ENCODE measurements at places on chromosomes 3 and 15.

DNA sequence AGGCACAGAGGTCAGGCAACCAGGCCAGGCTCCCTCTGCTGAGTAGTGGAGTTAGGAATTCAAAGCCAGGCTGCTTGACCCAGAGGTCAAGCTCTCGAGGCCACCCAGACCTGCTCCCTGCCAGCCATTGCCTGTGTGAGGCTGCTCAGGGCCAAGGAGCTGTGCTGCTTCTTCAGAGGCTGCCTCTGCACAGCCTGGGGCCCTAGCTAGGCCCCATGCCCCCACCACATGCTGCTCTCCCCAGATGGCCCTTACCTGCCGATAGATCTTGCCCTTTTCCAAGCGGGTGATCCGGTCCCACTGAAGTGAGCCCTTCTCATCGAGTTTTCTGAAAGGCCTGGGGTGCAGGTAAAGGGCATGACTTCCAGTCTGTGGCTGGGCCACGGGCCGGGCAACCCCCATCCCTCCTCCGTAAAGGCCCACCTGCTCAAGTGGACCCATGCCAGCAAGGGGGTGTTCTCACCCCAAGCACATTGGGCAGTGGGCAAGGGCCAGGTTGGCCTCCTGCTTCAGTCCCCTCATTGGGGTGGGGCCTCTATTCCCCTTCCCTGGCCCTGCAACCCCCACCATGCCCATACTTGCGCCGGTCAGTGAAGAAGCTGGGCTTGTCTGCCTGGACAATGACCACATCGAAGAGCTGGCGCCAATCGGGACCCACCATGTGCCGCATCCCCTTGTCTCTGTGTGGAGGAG, 6.5 kb downstream of the NT5DC2 start:
- no peak for DNase-seq

DNA sequence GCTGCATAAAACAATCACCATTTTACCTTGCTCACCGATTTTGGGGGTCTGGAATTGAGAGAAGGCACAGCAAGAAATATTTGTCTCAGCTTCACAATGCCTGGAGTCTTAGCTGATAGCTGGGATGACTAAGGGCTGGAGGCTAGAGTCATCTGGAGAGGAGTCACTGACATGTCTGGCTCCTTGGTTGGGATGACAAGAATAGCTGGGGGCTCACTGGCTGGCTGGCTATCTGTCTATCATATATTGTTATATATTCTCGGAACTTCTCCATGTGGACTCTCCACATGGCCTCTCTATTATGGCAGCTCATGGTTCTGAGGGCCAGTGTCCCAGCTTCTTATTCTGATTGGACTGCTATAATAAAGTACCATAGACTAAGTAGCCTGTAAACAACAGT, 20.0 kb upstream of the TRIM71 start:
- DNase-seq: no peak

DNA sequence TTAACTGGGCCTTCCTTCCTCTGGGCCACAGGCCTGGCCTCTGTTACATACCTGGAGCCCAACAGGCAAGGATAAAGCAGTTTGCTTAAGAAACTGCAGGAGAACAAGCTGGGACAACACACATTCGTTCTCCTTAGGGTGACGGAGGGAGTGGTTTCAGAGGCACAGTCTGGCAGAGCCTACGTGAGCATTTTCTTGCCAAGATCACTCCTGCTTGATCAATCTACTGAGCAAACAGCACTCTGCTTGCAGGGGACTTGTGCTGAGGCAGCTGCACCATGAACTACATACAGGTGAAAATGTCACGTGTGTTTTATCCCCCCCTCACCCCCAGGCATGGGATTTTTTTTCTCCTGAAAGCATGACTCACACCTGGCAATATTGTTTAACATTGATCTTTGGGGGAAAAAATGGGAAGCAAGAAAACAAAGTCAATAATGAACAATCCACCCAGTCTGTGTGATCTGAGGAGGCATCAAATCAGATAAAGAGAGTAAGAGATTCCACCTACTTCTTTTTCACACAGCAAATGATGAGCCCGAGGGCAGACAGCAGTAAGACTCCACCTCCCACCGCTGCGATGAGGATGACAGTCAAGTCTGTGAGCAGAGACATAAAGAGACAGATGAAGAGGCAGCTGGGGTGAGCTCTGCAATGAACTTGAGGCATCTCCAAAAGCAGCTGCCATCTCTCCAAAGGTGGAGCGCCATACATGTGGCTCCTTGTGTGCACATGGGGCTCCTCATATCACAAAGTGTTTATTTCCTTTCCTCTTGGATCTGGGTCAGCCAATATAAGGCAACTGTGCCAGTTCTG, 57.4 kb downstream of the CDCP1 start:
- DNase-seq: no peak

- DNase-seq: no peak
These were observed 30.9 kb downstream of the ARNT2 start for GRCh38 chr15:80434926-80435720.

DNA sequence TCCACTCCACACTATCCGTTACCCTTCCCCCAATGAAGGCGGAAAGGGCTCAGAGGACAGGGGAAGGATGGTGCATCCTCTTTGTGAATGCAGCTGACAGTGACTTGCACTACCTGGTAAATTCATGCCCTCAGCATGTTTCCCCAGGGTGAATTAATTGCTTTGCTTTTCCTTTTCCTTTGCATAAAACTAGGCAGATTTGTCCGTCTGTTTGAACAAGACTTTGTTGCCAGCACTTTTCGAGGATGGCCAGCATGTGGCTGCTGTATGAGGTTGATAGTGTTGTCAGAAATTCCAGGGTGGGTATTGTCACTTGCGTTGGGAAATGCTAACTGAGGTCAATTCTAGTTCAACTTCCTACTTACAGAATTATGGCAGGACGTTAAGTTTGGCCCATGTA, 79.0 kb upstream of the RARB start:
- no peak for DNase-seq

DNA sequence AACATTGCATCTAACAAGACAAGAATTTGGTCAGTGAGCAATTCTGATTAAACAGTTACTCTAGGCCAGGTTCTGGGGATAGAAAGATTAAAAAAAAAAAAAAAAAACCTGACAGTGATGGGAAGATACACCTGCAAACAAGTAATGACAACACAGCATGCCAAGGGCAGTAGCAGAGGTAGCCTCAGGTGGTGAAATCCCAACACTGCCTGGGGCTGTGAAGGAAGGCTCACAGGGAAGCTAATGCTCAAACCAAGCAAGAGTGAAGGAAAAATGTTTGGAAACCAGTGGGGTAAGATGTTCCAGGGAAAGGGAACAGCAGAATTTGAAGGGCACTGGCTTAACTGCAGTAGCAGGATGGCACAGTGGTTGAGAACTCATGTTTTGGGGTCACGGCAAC, 8.9 kb downstream of the RTP2 start:
- no peak for DNase-seq

GRCh38 chr15:44082558-44083157, 112.4 kb downstream of the FRMD5 start:
- DNase-seq: no peak

- peak; percentile 47 for DNase-seq
These were observed 66.5 kb downstream of the CTNNB1 start for GRCh38 chr3:41265823-41266273.

DNA sequence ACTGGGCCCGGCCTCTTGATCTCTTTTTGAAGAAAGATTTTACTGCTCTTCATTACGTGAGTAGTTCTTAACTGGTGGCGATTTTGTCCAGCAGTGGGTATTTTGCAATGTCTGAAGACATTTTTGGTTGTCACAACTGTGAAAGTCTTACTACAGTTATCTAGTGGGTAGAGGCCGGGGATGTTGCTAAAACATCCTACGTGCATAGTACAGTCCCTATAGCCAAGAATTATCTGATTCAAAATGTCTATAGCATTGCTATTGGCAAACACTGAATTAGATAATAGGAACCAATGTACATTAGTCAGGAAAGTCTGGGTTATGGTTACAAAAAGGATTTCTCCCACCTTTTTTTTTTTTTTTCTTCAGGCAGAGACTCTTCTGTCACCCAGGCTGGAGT, 38.1 kb downstream of the FOXL2 start:
- no peak for DNase-seq

- no peak for DNase-seq
These were observed 1.5 kb downstream of the TMEM44 start for GRCh38 chr3:194631696-194632095.

DNA sequence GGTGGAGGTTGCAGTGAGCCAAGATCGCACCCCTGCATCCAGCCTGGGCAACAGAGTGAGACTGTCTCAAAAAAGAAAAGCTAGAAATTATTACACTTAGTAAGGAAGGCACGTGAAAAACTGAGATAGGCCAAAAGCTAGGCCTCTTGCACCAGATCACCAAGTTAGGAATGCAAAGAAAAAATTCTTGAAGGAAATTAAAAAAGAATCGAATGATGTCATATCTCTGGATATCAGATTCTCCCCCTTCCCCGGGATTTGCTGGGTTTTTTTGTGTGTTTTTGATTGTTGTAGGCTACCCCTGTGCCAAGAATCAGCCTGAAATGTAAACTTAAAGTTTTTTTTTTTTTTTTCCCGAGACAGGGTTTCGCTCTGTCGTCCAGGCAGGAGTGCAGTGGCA, 17.4 kb downstream of the PTPN23 start:
- DNase-seq: no peak

GRCh38 chr3:15513116-15513515, 8.4 kb downstream of the COLQ start:
- no peak for DNase-seq

GRCh38 chr15:91733661-91734060, 119.8 kb upstream of the SLCO3A1 start:
- no peak for DNase-seq

DNA sequence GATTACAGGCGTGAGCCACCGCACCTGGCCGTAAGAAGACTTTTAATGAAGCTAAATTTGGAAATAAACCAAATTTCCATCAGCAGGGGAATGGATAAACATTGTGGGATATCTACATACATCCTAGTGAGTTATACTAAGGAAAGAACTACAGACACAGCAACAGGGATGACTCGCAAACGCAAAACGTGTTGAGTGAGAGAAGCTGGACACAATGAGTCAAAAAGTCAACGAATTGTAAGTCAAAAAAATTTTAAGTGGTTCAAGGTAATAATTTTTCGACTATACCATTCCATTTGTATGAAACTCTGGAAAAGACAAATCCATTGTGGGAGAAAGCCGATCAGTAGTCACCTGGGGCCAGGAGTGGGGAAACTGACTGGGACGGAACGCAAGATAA, 19.9 kb downstream of the PLA2G4F start:
- no peak for DNase-seq

- DNase-seq: no peak
These were observed 29.0 kb downstream of the ACAD11 start for GRCh38 chr3:132630612-132631011.

- DNase-seq: no peak
These were observed 396.0 kb downstream of the FHIT start for GRCh38 chr3:60855250-60855649.

GRCh38 chr3:30550246-30550645, 56.2 kb upstream of the TGFBR2 start:
- no peak for DNase-seq

DNA sequence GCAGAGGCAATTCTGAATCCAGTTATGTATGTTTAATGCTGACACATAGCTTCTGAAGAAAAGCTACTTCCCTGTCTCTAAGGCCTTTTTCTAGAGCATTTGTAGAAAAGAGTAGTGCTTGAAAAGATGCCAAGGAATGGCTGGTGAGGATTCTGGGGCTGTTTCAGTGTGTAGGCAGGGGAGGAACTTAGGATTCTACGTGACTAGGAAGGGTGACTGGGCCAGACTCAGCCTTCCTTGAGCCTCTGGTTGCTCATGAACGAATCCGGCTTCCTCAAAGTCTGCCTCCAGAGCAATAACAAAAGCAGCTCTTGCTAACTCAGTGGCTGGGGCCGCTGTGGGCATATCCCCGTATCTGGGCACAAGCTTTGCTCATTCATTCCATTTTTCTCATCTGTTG, 104.8 kb upstream of the WNT5A start:
- DNase-seq: no peak

- no peak for DNase-seq
These were observed 28.1 kb downstream of the ZXDC start for GRCh38 chr3:126447456-126448106.
